CD4-positive, alpha-beta memory T cell (primary cell): ENCODE measurements at places on chromosomes 7 and 10. TPM values are rescaled to one million over a fixed set of nuclear protein-coding genes. Genes with fewer than 3 reads are reported as not detected.

DNA sequence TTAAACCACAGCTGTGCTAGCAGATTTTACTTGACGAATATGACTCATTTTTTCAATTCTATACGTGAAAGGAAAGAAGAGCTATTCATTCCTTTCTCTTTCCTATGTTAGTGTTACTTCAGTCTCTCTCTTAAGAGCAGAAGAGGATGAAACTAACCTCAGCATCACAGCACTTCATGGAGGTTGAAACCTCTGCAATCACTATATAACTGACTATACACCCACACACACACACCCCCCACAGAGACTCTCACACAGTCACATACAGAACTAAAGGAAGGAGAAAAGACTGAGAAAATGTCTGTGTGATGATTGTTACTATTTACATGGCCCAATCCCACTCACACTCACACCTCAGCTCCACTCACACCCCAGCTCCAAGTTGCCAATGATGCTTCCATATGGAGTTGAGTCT is 104.2 kb downstream of the KIF20B start:
- no peaks in the 10 kb centered on the region for H3K27me3 ChIP-seq
- no peaks in the 10 kb centered on the region for H3K4me1 ChIP-seq
- H3K36me3 ChIP-seq: no peaks in the 10 kb centered on the region
- H3K27ac ChIP-seq: no peak overlapping the region

DNA sequence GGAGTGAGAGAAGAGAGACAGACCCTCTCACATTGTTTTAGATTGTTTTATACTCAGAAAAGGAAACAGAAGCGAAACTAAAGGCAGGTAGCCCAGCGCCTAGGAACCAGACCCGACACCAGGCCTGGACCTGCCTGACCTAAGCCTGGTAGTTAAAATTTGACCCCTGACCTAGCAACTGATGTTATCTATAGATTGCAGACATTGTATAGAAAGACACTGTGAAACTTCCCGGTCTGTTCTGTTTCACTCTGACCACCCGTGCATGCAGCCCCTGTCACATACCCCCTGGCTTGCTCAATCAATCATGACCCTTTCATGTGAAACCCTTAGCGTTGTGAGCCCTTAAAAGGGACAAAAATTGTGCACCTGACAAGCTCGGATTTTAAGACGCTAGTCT is 31.6 kb downstream of the VIPR2 start:
- H3K4me3 ChIP-seq: no peak overlapping the region
- no peaks in the 10 kb centered on the region for H3K27me3 ChIP-seq
- peaks cover 3% of the 10 kb centered on the region for H3K4me1 ChIP-seq
- H3K27ac ChIP-seq: no peak overlapping the region
- no peak for DNase-seq

Gene BEND7
- polyA plus RNA-seq: not detected

GRCh38 chr10:122165484-122166276 is 105.4 kb upstream of the BTBD16 start:
- H3K27me3 ChIP-seq: peaks cover 17% of the 10 kb centered on the region
- no peaks in the 10 kb centered on the region for H3K36me3 ChIP-seq
- no peaks in the 10 kb centered on the region for H3K4me1 ChIP-seq
- H3K27ac ChIP-seq: no peak overlapping the region
- DNase-seq: no peak

DNA sequence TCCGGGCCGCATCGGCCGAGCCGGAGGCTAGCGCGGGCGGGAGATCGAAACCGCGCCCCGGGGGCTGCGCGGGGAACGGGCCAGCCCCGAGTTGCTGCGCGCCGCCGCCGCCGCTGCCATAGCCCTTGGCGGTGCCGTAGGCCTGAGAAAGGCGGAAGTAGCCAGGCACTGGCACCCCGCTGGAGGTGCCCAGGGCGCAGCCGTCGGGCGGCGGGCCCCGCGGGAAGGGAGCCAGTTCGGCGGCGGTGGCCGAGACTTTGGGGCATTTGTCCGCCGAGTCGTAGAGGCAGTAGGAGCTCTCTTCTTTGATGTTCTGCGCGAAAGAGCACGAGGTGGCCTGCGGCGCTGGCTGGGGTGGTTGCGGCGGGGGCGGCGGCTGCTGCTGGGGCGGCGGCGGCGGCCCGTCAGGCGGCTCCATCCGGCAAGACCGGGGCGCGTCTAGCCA is 587 bp downstream of the HOXA10 start:
- peak; percentile 53 for DNase-seq
- peak overlapping the region; percentile 32 for H3K4me3 ChIP-seq
- peaks cover 36% of the 10 kb centered on the region for H3K4me1 ChIP-seq

DNA sequence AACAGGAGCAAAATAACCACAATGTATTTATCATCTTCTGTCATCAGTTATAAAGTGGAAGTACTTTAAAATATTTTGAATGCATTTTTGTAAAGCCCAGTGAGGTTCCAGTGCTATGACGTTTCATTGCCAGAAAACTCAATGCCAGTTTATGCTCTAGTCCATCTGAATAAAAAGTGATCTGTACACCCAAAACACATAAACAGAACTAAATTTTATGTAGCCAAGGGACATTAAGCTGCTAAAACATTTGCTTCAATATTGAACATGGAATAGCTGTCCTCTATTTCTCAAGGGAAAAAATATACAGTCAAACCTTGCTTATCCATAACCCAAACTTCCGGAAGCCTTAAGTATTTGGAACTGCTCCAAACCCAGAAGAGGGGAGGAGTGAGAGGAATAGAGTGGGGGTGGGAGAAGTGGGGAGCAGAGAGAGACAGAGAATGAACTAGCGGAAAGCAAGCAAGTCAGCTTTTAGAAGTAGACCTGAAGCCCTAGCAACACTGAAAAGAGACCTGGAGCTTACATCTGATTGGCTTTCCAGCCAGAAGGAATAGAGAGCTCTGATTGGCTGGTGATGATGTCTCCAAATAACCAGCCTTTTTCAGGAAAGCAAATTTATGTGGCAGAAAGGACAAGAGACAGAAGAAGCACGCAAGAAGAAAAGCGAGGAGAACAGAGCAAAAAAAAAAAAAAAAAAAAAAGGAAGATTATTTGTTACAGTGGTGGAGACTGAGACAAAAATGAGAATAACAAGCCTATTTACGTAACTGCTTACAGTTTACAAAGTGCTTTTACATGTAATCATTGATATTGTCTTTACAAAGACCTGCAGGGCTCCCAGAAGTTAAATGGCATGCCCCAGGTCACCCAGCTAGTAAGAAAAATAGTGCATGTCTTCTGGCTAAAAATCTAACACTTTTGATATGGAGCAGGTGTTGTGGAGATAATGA is 196.0 kb downstream of the RNLS start:
- peaks cover 77% of the 10 kb centered on the region for H3K4me1 ChIP-seq
- no peak for DNase-seq
- peak overlapping the region; percentile 80 for H3K27ac ChIP-seq
- no peak overlapping the region for H3K4me3 ChIP-seq
- no peaks in the 10 kb centered on the region for H3K27me3 ChIP-seq
- no peaks in the 10 kb centered on the region for H3K36me3 ChIP-seq

Gene TMEM139
- 1.0 TPM for polyA plus RNA-seq

GRCh38 chr10:118955951-118956801 is 73.3 kb upstream of the NANOS1 start:
- DNase-seq: no peak
- no peaks in the 10 kb centered on the region for H3K36me3 ChIP-seq
- H3K4me3 ChIP-seq: no peak overlapping the region

Gene LANCL2
- polyA plus RNA-seq: 5.9 TPM

GRCh38 chr7:43756368-43757072 is 2.0 kb upstream of the BLVRA start:
- H3K4me3 ChIP-seq: no peak overlapping the region
- no peaks in the 10 kb centered on the region for H3K27me3 ChIP-seq
- H3K4me1 ChIP-seq: peaks cover 27% of the 10 kb centered on the region
- no peaks in the 10 kb centered on the region for H3K36me3 ChIP-seq
- DNase-seq: no peak

- no peaks in the 10 kb centered on the region for H3K4me1 ChIP-seq
- H3K36me3 ChIP-seq: no peaks in the 10 kb centered on the region
- DNase-seq: no peak
- H3K27me3 ChIP-seq: no peaks in the 10 kb centered on the region
- no peak overlapping the region for H3K27ac ChIP-seq
These were observed 19.8 kb upstream of the PLCE1 start for GRCh38 chr10:93973748-93974445.

GRCh38 chr10:58955615-58956014 is 220.8 kb upstream of the PHYHIPL start:
- H3K36me3 ChIP-seq: no peaks in the 10 kb centered on the region
- no peak overlapping the region for H3K27ac ChIP-seq
- no peaks in the 10 kb centered on the region for H3K27me3 ChIP-seq
- H3K4me1 ChIP-seq: no peaks in the 10 kb centered on the region

Gene CRPPA
- polyA plus RNA-seq: 0.87 TPM

DNA sequence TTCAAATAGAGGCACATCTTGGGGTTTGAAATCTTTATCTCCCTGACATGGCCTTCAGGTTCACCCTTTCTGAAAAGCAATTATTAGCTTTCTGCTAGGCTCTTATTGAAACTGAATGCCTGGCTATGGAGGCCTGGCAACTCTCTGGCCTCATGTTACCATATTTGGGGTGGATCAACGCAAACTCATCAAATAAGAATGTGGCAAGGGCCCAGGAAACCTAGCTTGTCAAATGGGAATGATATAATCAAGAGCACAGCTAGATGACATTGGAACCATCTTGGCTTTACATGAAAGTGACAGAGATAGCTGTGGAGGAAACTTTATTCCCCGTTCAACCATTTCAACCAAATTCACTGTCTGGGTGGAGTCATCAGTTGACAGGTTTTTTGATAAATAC is 202.8 kb upstream of the SMIM30 start:
- H3K4me1 ChIP-seq: no peaks in the 10 kb centered on the region
- no peak for DNase-seq
- H3K36me3 ChIP-seq: no peaks in the 10 kb centered on the region

GRCh38 chr7:132977234-132977633 is 104.7 kb downstream of the CHCHD3 start:
- no peaks in the 10 kb centered on the region for H3K4me1 ChIP-seq
- DNase-seq: no peak
- no peaks in the 10 kb centered on the region for H3K36me3 ChIP-seq
- H3K27me3 ChIP-seq: no peaks in the 10 kb centered on the region
- H3K27ac ChIP-seq: no peak overlapping the region

Gene LFNG
- 4.1 TPM for polyA plus RNA-seq
